ENCODE measurements at places on chromosomes 7 and 10. TPM values are rescaled to one million over a fixed set of nuclear protein-coding genes. Genes with fewer than 3 reads are reported as not detected.

The FAM237B gene
- not detected for total RNA-seq

The BLNK gene
- not detected for total RNA-seq

The SPDYE11 gene
- not detected for total RNA-seq

The CRPPA gene
- total RNA-seq = 4.5 TPM

The OR6B1 gene
- total RNA-seq = not detected

The IFIT1B gene
- not detected for total RNA-seq

- no peak for DNase-seq
These were observed 37.1 kb downstream of the ZMIZ1 start for GRCh38 chr10:79105818-79106217.

- peak; percentile 65 for DNase-seq
These were observed 1.2 kb downstream of the AGAP3 start for GRCh38 chr7:151087245-151088018.

DNA sequence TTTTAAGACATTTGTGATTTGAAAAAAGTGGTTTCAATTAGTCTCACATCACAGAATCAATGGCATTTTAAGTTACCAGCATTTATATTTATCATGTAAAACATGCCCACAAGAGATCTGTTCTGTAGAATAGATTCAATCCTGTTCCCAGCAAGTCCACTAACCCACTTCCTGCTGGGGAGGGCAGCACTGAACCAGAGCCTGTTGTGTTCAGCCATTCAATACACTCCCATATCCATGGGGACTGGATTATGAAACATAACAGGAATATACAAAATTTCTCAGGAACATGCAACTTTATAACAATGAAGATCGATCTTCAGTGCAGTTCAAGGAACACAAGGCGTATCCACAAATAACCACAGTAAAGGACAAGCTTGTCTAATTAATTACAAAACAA is 24.4 kb upstream of the ANK3 start:
- peak; percentile 64 for DNase-seq

DNA sequence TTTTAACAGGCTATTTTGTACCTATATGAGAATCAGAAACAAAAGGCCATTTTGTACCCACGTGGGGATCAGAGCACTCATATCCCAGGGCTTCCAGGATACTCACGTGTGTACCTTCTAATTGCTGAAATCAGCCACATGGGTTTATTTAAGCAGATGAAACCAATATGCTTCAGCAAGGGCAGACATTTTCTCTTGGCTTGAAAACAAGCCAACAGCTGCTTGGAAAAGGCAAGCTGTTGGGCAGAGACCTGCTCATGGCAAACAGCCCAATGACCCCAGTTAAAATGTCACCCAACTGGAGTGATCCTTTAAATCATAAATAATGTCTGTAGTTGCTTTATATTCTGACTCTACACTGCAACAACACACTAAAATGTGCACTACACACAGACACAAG is 26.5 kb upstream of the TOMM7 start:
- DNase-seq = peak; percentile 74

GRCh38 chr10:93570383-93570782 is 3.9 kb downstream of the FFAR4 start:
- no peak for DNase-seq

- no peak for DNase-seq
These were observed 2.1 kb downstream of the ADD3 start for GRCh38 chr10:110009736-110010475.

DNA sequence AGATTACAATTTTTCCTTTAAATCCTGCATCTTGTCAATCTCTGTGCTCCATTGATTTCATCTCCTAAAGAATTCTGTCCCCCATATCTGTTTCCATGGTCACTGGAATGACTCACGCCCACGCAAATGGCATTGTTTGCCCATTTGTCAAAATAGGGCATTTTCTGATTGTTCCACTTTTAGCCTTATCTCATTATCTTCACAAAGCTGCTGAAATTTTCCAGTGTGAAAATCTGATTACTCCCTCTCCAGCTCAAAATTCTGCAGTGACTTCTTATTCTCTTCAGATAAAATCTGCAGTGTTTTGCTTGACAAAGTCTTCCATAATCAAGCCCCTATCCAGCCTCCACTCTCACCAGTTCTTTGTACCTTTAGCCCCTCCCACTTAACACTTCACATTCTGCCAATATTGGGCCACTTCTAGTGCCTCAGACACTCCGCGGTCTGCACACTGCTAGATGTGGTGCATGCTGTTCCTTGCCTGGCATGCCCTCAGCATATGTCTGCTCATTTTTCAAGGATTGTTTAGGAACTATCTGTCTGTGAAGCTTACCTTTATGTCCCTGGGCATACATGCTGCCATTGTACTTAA is 33.9 kb upstream of the CTTNBP2 start:
- DNase-seq = no peak

GRCh38 chr10:77281719-77282118 is 355.9 kb downstream of the KCNMA1 start:
- no peak for DNase-seq

DNA sequence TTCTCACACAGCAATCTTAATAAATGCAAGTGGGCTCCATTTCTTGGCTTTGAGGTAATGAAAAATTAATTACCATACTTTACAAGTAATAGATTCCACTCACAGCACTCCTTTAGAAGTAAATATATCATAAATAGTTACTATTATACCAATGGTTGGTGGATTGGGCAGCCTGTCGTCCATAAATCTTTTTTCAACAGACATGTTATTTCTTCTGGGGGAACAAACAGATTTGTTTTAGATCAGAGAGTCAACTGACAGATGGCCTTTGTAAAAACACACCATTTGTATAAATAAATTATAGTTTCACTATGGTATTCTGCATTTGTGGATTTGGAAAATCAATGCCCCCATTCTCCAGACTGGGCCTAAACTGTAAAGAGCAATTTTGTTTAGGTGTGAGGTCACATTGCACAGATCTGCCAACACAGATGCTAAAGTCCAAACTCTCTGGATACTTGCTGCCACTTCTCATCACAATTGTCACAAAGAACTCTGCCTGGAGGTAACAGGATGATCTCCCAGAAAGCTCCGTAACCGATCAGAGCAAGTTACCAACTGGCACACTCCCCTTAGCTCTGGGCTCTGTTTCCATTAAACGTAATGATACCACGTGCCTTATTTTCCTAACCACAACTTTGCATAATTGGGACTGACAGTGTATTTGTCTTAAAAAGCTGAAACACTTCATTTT is 4.5 kb upstream of the MACROH2A2 start:
- DNase-seq = no peak

GRCh38 chr7:66297579-66297978 is 92.4 kb downstream of the TPST1 start:
- DNase-seq = no peak

DNA sequence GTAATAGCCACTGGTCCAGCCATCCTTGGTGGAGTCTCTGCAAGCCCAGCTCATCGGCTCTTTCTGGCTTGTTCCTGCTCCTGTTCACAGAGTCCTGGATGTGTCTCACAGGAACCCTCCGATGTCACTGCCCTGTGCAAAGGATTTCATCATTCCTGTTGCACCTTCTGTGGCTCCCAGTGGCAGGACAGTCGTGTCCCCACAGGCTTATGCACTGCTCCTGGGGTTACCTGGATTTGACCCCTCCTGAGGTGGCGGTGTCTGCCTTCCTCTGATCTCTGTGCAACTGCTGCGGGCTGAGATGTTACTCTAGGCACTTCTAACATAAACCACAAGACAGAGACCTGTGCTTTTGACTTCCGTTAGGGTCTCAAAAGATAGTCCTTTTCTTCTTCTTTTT is 30.6 kb downstream of the APBB1IP start:
- no peak for DNase-seq

DNA sequence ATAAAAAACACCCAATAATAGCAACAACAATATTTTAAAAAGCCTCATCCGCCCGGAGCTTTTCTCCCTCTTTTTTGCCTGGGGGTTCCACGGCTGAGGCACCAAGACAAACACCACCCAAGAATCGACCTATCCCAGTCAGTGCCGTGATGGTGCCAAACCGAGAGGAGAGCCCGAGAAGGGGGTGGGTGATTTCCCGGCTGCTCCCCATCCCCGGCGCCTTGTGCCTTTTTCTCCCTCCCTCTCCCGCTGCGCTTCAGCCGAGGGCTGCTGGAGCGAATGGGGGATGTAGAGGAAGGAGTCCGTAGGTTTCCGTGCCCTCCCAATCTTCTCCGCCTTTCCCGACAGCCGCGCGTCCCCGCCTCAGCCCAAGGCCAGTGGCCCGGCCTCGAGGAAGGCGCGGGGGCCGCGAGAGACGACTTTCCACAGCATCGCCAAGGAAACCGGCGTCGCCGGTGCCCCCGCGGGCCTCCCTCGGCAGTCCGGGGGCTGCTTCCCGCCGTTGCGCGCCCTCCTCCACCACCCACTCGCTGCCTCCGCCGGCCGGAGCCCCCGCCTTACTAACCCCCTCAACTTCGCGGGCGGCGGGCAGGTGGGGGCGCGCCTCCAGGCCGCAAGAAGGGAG is 1.3 kb downstream of the EGR2 start:
- no peak for DNase-seq

DNA sequence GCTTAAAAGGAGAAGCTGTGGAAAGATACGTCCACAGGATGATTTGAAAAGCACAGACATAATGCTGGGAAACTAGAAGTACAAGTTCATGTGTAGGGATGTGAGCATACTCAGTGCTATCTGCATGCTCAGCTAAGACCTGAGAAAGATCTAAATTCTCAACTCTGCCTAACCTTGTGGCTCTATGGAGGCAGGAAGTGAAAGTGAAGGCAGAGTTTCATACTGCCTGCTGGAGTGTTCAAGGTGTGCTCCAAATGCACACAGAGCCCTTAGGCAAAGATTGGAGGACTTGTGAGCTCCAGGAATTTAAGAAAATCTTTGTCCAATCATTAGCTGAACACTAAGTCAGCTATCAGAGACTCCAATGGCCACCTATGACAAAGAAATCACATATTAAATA is 190.9 kb downstream of the RNLS start:
- DNase-seq = no peak

- DNase-seq = no peak
These were observed 88.7 kb downstream of the HIP1 start for GRCh38 chr7:75650062-75650461.
